ENCODE measurements at places on chromosomes 7 and 10. TPM values are rescaled to one million over a fixed set of nuclear protein-coding genes. Genes with fewer than 3 reads are reported as not detected.

The COBL gene
- 1.5 TPM for polyA plus RNA-seq

The GRB10 gene
- 34.7 TPM for polyA plus RNA-seq

The TAF3 gene
- 6.0 TPM for polyA plus RNA-seq

The FAM25G gene
- polyA plus RNA-seq, result 1.1 TPM

The GIMAP1 gene
- polyA plus RNA-seq, result not detected

The SUGCT gene
- 1.4 TPM for polyA plus RNA-seq

The C10orf62 gene
- not detected for polyA plus RNA-seq

The ADRA2A gene
- polyA plus RNA-seq, result not detected

The MCM10 gene
- 24.3 TPM for polyA plus RNA-seq

The PIP gene
- polyA plus RNA-seq, result not detected
